Ascending aorta (tissue), 2 donors: ENCODE measurements at places on chromosomes 11 and 22.
A peak's percentile ranks its signal among the peaks of the same experiment; 100 is the strongest.

- DNase-seq: no peak
Measured at GRCh38 chr11:122676638-122677037, 21.1 kb downstream of the UBASH3B start.

DNA sequence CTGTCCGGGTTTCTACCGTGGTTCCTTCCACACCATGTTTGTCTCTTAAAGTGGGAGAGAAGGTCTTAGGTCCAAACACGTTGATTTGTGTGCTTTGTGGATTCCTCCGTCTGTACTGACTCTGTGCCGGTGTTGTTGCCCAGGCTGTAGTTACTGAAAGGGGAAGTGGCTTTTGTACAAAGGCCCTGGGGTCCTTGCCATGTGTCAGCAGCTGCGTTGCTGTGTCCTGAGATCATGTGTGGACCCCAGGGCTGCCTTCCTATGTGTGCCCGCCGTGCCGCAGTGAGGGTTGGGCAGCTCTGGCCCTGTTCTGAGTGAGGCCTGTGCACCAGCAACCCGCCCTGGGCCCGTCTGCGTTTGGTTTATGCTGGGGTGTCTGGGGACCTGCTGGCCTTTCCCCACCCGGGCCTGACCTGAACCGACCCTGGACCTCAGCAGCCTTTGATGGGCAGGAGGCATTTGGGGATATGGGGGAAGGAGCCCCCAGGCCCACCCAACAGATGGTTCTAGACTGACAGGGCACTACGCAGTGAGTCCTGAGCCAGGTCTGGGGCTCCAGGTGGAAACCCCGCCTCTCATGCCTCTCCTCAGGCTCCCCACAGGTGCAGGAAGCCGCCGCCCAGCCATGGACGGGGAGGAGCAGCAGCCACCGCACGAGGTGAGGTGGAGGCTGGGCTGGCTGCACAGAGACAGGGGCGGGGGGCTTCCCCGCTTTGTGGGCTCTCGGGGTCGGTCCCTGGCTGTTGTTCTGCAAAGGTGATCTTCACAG, 6.9 kb downstream of the TRABD start:
- DNase-seq: no peak

- peak; percentile 89 for DNase-seq
Measured at GRCh38 chr11:8963569-8964323, 496 bp downstream of the TMEM9B start.

GRCh38 chr22:24848559-24849168, 42.7 kb downstream of the SGSM1 start:
- DNase-seq: no peak

DNA sequence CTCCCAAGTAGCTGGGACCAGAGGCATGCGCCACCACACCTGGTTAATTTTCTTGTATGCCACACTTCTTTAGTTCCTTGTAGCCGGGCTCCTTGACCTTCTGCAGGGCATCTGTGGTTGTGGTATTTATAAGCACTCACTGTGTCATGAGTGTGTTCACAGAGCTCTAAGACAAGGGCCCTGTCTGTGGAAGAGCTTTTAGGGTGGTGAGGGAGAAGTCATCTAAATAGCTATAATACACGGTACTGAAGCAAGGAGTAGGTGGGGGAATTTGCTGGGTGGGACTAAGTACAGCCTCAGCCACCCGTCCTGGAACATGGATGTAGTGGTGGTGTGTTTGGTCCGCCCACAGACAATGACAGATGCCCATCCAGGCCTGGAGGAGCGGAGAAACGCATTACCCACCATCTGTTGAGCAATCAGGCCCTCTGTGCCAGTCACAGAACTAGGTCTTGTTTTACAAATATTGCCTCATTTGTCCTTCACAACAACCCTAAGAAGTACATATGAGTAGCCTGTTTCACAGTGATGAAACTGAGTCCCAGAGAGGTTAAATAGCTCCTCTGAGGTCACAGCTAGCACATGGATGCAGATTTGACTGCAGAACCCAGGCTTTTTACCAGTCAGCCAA, 10.1 kb downstream of the ACO2 start:
- DNase-seq: no peak

- no peak for DNase-seq
Measured at GRCh38 chr11:113615098-113615497, 91.0 kb downstream of the TMPRSS5 start.

- DNase-seq: no peak
Measured at GRCh38 chr22:31764785-31765184, 11.0 kb downstream of the DEPDC5 start.

DNA sequence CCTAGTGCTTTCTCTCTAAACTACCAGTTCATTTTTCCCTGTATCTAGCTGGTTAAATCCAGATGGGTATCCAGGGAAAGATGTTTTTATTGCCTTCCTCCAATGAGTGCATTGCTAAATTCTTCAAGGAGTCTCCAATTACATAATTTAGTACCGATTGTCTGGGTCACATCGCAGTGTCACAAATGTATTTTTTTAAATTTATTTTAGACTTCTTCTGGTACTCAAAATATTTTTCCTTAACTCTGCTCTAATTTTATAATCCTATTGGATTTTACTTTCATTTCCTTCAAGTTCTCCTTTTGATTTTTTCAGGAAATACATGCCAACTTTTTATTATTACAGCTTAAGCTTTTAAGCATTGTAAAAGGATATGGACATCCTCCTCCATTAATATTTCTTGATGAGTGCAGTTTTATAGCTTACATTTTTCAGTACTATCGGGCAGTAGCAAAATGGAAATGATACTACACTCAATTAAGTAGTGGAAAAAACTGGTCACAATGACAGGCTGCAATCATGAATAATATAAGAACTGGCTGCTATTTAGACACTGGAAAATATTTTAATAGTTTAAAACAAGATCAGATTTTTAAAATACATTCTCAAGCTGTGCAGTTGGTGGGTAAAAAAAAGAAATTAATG, 20.3 kb downstream of the BBOX1 start:
- no peak for DNase-seq

GRCh38 chr11:32312206-32312817, 123.0 kb downstream of the WT1 start:
- no peak for DNase-seq

DNA sequence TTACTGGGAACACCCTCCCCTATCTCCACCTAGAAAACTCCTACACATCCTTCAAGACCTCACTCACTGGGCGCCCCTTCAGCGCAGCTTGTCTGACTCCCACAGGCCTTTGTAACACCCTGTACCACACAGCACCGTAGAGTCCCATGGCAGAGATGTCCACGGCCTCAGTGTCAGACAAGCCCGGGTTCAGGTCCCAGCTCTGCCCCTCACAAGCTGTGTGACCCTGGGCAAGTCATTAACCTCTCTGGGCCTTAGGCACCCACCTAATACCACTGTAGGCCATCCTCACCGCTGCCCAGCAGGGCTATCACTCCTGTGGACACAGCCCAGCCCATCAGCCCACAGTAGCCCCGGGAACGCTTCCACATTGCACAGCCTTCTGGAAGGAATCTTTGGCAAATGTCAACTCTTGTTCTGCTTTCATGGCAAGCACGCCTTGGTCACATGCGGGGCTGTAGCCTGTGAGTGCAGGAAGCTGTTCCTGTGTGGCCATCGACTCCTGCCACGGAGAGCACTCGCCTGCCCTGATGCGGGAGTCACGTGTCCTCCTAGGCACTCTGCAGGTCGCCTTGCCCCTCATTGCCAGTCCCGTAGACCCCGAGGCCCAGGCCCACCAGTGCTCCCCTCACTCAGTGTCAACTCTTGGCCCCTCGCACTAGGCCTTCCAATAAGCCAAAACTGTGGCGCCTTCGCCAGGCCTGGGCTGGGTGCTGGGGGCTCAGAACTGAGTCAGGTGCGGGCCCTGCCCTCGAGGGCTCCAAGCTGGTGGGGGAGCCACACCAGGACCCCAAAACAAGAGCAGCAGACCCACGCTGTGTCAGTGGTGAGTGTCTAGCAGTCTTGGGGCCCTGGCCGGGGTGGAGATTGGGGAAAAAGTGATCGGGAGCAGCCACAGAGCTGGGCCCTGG, 32.9 kb upstream of the RFPL3 start:
- DNase-seq: no peak

DNA sequence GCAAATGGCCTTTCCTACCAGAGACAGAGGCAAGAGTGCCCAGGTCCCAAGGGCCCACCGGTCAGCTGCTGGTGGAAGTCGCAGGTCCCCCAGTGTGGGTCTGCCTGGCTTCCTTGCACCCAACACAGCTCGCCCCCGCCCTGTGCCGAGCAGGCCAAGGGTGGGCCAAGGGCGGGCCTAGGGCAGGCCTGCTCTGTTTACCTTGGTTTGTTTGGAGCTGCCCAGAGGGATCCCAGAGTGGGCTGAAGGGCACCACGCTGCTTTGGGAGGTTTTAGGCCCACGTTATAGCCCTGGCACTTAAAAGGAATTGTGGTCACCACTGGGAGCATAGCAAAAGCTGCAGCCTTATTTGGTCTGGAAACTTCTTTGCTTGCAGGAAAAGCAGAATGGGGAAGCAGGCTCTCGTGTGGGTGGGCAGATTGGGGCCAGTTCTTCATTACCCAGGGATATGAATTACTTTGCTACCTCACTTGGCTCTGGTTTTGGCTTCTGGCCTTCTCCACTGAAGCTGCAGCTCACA, 38.0 kb downstream of the MRGPRD start:
- DNase-seq: peak; percentile 83

- no peak for DNase-seq
Measured at GRCh38 chr11:72818971-72819370, 4.8 kb downstream of the ATG16L2 start.

DNA sequence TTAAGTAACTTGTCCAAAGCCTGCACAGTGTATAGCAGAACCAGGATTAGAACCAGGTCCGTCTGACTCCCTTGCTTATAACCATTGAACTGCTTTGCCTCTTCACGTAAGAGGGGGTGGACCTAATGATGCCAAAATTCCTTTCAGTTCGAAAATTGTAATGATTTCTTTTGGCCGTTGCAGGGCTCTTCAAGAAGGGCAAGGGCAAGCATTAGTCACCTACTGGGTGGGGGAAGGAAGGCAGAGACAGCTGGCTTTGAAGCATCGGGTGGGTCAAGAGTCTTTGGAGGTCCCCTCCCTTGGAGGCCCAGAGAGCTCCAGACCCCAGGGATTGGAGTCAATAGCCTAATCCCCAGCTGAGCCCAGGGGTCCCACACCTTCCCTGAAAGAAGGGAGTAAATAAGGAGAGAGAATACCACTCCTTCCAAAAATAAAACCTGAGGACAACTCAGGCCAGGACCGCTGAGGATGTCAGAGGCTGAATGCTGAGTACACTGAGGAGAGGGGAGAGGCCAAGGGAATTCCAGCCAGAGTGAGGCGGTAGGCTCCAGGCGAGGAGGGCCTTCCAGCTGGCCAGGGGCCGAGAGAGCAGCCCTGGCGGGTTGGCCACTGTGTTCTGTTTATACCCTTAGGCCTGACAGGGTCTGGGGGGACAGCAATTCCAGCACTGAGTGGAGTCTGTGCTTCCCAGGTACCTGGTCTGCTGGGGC, 14.1 kb downstream of the CREB3L1 start:
- DNase-seq: no peak

DNA sequence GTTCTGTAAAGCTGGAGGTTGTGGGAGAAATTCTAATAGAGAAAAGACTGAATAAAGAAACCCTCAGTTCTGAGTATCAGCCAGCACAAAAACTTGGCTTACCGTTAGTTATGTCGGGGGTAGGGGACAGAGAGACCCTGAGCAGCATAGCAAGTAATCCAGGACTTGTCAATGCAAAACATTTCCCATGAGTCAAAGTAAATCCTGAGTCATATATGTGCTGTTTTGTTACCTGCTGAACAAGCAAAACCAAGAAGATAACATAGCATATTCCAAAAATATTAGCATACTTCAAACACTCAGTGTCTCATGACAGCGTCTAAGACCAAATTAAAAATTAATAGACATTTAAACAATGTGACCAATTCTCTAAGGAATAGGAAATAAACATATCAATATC, 75.1 kb upstream of the LUZP2 start:
- no peak for DNase-seq

- DNase-seq: peak; percentile 46
Measured at GRCh38 chr11:117826190-117826570, 1.6 kb upstream of the FXYD2 start.

- DNase-seq: no peak
Measured at GRCh38 chr11:115198321-115198741, 305.9 kb downstream of the CADM1 start.

GRCh38 chr11:77067861-77068443, 1.2 kb downstream of the CAPN5 start:
- no peak for DNase-seq

GRCh38 chr11:16484434-16484833, 128.1 kb upstream of the SOX6 start:
- DNase-seq: no peak

DNA sequence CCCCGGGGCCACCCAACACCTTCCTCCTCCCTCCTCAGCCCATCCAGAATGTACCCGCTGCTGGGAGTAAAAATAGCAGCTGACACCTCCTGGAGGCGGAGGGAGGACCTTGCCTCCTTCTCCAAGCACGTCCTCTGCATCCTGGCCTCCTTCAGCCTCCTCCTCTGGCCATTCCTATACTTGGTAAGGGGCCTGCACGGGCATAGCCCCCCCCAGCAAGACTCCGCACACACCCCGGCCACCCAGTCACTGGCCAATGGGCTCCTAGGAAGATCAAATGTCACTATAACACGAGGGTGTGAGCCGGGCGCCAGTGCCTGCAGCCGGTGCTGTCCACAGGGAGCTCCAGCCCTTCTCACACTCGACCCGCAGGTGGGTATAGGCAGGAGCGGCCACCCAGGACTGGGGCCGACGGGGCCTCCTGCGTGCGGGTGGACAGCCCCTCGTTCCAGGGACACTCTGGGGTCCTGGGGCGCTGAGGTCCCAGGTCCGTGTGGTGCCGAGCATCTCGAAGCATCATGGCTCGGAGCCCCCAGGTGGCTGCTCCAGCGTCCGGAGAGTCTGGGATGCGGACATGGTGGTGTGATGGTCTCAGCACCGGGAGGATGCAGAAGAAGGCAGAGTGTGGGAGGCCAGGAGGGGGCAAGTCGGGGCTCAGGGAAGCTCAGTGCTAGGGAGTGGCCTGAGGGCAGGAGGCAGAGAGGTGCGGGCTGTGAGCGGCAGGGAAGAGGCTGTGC, at the start of gene TNNT3:
Gene TNNT3 (plus strand): TSS at position 313 of the 737 bp plus-strand sequence. CDS start 3,172 bp downstream, outside the sequence.
- DNase-seq: no peak

DNA sequence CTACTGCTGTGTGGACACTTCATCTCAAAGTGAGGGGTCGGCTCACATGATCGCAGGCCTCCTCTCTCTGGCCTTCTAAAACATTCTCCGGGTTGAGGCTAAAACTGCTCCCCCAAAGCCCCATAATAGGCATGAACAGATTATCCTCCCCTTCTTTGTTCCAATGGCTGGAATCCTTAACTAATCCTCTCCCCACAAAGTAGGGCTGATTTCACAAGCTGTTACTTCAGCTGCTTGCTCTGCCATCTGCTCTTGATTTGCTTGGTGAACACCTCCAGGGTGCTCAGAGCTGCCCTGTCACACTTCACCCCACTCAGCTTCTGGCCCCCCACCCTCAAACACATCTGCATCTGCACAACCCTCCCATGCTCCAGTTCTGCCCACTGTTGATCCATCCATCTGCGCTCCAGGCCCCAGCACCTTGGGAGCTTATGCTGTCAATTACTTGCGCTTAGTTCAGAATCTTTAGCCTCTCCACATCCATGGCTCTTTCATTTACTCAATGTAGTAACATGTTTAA, 173.1 kb upstream of the API5 start:
- no peak for DNase-seq

- peak; percentile 61 for DNase-seq
Measured at GRCh38 chr11:101128571-101129202, 926 bp downstream of the PGR start.

- DNase-seq: no peak
Measured at GRCh38 chr11:29243616-29244015, 773.2 kb downstream of the KCNA4 start.

GRCh38 chr11:68053117-68053516, 14.3 kb downstream of the TCIRG1 start:
- DNase-seq: no peak

GRCh38 chr11:36053862-36054261, 110.0 kb downstream of the LDLRAD3 start:
- DNase-seq: no peak

GRCh38 chr11:93089474-93090102, 108.2 kb downstream of the SLC36A4 start:
- DNase-seq: no peak
